ENCODE measurements at places on chromosomes 11 and 22. TPM values are rescaled to one million over a fixed set of nuclear protein-coding genes. Genes with fewer than 3 reads are reported as not detected.

Gene ANO5
- total RNA-seq: 3.4 TPM

Gene IFITM10
- total RNA-seq: not detected

Gene BBOX1
- total RNA-seq: not detected

Gene TUBA8
- 2.8 TPM for total RNA-seq

Gene MS4A8
- total RNA-seq: not detected

Gene PKNOX2
- 23.5 TPM for total RNA-seq

Gene GP1BB
- 4.8 TPM for total RNA-seq

Gene TPBGL
- total RNA-seq: 0.19 TPM

Gene VPREB1
- not detected for total RNA-seq

Gene APOL4
- not detected for total RNA-seq

Gene PES1
- total RNA-seq: 107 TPM

Gene APOA1
- total RNA-seq: 0.80 TPM

Gene BTG4
- not detected for total RNA-seq

Gene SPTY2D1
- total RNA-seq: 17.2 TPM

Gene USH1C
- not detected for total RNA-seq

Gene CALCB
- not detected for total RNA-seq

Gene PRR14L
- 74.9 TPM for total RNA-seq

Gene CNTF
- 4.4 TPM for total RNA-seq

Gene GAL
- 1.1 TPM for total RNA-seq

Gene RFPL3
- total RNA-seq: not detected

Gene MPPED2
- 3.2 TPM for total RNA-seq

Gene KCNK7
- total RNA-seq: 1.0 TPM

Gene ACTN3
- 0.16 TPM for total RNA-seq

Gene SCGB1A1
- not detected for total RNA-seq

Gene PRAME
- total RNA-seq: 0.21 TPM

Gene OR52N5
- not detected for total RNA-seq

Gene MIOX
- 0.35 TPM for total RNA-seq

Gene MFNG
- total RNA-seq: 3.2 TPM

Gene LRRC56
- total RNA-seq: 2.1 TPM

Gene SSTR3
- total RNA-seq: 0.09 TPM

Gene ZFP91
- total RNA-seq: 51.5 TPM

Gene CDC45
- total RNA-seq: 47.1 TPM

Gene PICK1
- total RNA-seq: 24.0 TPM

Gene TREH
- total RNA-seq: not detected

Gene GAB4
- total RNA-seq: not detected

Gene FOLR2
- not detected for total RNA-seq

Gene PNPLA5
- not detected for total RNA-seq

Gene CNIH2
- total RNA-seq: 46.0 TPM

Gene OR52E8
- total RNA-seq: not detected

Gene SAA4
- not detected for total RNA-seq

Gene SCUBE2
- total RNA-seq: 7.5 TPM

Gene DCDC1
- 2.6 TPM for total RNA-seq

Gene CXCR5
- total RNA-seq: not detected

Gene SYCE3
- not detected for total RNA-seq

Gene INSC
- 2.6 TPM for total RNA-seq

Gene UBQLNL
- 0.09 TPM for total RNA-seq

Gene NCAM1
- 76.7 TPM for total RNA-seq

Gene MISFA
- total RNA-seq: 4.4 TPM

Gene OR52A1
- total RNA-seq: not detected

Gene POLD4
- total RNA-seq: 7.1 TPM

Gene CTSF
- total RNA-seq: not detected

Gene TRIM48
- not detected for total RNA-seq

Gene CHID1
- total RNA-seq: 82.4 TPM

Gene KRTAP5-10
- total RNA-seq: not detected
